SHP77 treated with DMSO at 0.1 percent for 48 hours (cell line): ENCODE measurements at places on chromosomes 6 and 20.

DNA sequence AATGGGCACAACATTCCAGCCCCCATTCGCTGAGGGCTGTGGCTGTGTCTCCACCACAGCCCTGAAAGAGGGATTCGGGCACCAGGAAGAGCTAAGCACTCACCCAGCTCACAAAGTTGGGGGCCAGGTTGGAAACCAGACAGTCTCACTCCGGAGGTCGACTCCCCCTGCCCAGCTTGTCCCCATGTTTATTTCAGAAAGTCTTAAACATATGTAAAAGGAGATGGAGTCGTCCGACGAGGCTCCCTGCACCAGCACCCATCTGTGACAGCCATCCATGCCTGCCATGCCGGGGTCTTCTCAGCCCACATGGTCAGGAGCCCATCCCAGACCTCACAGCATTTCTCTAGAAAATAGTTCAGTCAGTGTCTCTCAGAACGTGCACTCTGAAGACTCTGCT lies 63.6 kb upstream of the STX16 start:
- no peak for DNase-seq

DNA sequence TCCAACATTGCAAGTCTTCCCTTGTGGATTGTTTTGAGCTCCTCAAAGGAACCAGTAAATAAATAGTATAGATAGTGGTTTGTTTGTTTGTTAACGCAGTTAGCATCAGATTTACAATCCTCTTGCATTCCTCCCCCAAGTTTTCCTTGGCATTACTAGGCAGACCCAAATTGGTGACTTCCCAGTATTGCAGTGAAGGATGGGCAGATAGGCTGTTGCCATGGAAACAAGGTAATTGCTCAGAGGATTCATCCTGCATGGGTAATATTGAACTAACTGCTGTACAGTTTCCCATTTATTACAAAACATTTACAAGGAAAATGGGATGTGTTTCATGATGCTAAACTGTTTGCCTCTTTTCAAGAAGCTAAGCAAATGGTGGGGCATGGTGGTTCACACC lies 477.2 kb downstream of the EPM2A start:
- DNase-seq, result no peak

DNA sequence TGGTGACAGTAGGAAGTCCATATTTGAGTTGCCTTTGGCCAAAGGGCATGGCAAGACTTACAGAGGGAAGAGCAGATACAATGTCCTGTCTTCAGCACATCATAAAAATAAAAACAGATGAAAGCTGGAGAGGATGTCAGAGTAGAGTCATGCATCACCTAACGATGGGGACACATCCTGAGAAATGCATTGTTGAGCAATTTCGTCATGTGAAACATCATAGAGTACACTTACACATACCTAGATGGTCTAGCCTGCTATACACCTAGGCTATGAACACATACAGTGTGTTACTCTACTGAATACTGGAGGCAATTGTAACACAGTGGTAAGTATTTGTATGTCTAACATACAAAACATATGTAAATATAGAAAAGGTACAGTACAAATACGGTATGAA lies 75.6 kb downstream of the VEGFA start:
- no peak for DNase-seq

- DNase-seq, result peak; percentile 38
These were observed 800 bp downstream of the RWDD2A start for GRCh38 chr6:83193747-83194566.

- DNase-seq, result no peak
These were observed 25.2 kb upstream of the GTSF1L start for GRCh38 chr20:43752051-43752360.

DNA sequence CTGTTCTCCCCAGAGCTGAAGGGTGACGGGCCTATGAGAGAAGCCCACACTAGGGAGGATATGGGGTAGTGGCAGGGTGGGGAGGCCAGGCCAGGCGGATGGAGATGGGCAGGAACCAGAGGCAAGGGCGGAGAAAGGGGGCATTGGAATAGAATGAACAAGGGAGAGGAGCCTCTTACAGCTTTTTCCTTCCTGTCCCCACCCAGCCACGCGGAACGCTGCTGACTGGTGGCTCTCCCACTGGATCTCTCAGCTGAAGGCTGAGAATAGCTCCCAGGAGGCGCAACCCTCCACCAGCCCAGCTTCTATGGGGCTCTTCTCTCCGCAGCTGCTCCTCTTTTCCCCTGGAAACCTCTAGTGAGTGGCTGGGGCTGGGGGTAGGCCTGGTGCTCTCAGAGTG lies 10.8 kb downstream of the DLK2 start:
- no peak for DNase-seq

DNA sequence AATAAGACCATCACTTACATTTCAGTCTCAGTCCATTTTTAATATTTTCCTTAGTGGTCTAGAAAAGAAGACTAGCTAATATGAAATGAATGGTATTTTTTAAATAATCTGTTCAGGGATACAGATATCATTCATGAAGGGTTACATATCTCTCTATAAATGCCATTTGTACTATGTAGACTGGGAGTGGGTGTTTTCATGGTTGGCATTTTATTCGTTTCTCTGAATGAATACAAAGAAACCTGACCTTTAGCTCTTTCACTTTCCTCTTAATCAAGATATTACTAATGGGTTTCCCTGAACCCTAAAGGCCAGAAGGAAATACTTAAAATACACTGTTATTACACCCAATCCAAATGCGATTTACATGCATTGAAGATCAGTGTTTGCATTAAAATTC lies 788.9 kb downstream of the TBC1D32 start:
- no peak for DNase-seq

DNA sequence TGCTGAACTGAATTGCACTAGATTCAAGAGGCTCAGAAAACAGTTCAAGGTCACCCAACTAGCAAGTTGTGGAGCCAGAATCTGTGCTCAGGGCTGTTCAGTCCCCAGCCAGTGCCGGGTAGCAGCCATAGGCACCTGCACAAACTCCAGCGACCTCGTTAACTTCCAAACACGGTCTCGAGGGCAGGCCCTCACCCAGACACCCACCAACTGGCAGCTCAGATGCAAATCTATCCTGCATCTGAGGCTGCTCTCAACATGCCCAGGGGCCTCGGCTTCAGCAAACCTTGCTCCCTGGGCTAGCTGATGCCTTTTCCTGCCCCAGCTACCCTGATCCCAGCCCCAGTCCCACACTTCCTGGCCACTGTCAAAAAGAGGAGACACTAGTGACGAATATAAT lies 3.7 kb downstream of the JPH2 start:
- no peak for DNase-seq

DNA sequence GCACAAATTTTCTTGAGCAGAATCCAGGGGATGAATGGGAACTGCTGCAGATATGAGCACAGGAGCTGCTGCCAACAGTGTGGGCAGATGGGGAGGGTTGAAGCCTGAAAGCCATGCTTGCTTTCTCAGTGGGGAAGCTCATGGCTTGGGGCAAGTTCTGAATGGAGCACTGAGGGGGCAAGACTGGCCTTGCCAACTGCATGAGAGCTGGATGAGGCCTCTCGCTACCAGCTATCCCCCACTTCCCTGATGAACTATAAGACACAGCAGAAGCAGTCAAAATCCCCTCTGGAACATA lies 28.3 kb downstream of the TREM1 start:
- no peak for DNase-seq

DNA sequence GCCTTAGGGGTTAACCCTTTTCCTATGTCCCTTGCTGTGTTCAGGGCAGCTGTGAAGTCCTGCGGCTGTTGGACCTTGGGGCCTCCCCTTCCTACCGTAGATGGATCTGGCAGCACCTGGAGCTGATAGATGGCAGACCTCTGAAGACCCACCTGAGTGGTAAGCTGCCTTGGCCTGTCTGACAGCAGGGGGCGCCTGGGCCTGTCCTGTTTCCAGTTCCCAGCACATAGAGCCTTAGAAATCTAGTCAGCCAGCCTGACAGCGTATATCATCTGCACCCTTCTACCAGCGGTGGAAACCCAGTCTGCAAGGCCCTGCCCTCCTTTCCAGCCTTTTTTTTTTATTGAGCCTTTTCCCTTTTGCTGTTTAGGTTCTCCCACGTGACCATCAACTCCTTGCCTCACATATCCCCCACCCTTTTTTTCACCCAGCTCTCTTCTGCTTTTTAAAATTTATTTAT lies 26.6 kb downstream of the CNBD2 start:
- DNase-seq, result peak; percentile 72

- DNase-seq, result no peak
These were observed 117.6 kb downstream of the MRPL14 start for GRCh38 chr6:44009425-44010321.

- DNase-seq, result no peak
These were observed 13.8 kb downstream of the PREX1 start for GRCh38 chr20:48813930-48814546.

- DNase-seq, result peak; percentile 37
These were observed 112.0 kb upstream of the BEND6 start for GRCh38 chr6:56842686-56843475.

- DNase-seq, result no peak
These were observed 49.7 kb downstream of the BCAS4 start for GRCh38 chr20:50844430-50845100.

GRCh38 chr6:76840041-76840745 lies 623.1 kb downstream of the HTR1B start:
- no peak for DNase-seq

GRCh38 chr6:112337209-112337638 lies 9.9 kb upstream of the RFPL4B start:
- peak; percentile 65 for DNase-seq

DNA sequence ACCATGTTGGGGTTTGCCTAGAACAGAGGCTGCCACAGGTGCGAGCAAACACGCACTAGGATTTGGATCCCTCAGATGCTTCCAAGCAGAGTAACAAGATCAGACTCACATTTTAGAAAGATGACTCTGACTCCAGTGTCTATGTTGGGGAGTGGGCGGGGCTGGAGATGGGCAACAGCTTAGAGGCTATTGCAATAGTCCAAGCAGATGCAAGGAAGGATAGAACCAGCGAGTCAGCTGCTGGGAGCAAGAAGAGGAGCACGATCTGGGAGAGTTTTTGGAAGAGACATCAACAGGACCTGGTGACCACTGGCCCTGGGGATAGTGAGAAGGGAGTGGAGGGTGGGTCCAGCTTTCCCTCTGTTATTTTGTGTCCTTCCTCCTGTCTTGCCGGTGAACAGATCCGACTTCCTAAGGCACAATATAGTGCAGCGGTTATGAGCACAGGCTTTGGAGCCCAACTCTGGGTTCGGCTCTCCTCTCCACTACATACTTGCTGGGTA lies 52.7 kb downstream of the FGD2 start:
- DNase-seq, result no peak

DNA sequence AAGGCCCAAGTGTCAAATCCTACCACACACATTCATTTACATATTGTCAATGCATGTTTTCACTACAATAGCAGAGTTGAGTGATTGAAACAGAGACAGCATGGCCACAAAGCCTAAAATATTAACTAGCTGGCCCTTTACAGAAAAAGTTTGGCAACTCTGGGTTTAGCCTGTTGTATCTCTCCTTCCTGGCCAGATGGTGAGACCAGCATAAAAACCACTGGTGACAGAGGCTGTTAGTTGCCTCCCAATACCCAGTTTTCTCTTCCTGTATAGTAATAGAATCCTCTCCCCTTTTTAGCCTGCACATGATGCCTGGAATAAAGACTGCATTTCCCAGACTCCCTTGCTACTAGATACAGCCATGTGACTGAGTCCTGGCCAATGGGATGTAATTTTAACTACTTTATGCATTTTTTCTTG lies 100.0 kb upstream of the TAB2 start:
- DNase-seq, result no peak

GRCh38 chr6:134936931-134937330 lies 13.0 kb downstream of the ALDH8A1 start:
- DNase-seq, result no peak

DNA sequence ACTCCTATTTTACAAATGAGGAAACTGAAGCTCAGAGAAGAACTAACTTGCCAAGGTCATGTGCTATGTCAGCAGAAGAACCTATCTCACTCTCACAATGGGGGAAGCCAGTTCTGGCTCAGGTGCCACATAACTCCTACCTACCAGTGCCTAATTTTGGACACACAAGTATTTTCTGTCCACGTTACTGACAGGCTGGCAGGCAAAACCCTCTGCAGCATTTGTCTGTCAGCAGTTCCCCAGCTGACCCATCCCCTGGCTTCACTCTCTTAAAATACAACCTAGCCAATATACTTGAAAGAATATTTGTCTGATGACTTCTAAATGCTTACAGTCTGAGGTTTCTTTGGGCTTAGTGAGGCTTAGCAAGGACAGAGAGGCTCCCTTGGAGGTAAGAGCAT lies 15.5 kb downstream of the GSS start:
- DNase-seq, result no peak

DNA sequence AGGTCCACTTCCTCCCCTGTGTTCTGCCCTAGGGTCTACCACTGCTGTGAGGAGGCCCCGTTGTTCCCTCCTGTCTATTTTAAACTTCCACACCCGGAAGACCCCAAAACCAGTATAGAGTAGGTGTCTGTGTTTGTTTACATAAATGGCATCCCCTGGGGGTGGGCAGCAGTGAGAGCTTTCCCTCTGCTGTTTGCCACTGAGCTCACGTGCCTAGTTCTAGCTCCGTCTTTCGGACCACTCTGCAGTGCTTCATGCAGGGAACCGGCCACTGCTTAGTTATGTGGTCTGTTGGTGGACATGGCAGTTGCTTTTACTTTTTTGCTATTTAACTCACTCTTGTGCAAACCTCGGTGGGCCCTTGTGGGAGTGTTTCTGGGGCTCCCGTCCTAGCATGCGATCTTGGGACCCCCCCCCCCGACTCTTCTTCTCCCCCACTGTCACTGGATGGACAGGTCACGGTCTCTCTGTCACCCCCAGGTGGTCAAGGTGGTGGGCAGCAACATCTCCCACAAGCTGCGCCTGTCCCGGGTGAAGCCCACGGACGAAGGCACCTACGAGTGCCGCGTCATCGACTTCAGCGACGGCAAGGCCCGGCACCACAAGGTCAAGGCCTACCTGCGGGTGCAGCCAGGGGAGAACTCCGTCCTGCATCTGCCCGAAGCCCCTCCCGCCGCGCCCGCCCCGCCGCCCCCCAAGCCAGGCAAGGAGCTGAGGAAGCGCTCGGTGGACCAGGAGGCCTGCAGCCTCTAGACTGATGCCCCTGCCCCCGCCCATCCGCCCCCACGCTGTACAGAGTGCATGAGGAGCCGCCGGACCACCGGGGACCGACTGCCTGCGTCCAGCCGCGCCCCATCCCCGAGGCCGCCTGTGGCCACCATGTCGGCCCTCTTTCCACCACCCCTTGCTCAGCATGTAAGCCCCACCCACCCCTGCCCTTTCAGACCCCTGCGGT lies 40.9 kb downstream of the VSTM2L start:
- no peak for DNase-seq

GRCh38 chr20:58875111-58875510 lies 22.6 kb downstream of the GNAS start:
- DNase-seq, result no peak
